ENCODE measurements at places on chromosomes 13 and 19.

- peak; percentile 60 for DNase-seq
Measured at GRCh38 chr19:34220472-34221063, 33.8 kb upstream of the GARRE1 start.

- peak; percentile 45 for DNase-seq
Measured at GRCh38 chr13:73984949-73985691, 149.1 kb downstream of the KLF12 start.

GRCh38 chr19:54345938-54346386 is 7.0 kb upstream of the LILRA4 start:
- DNase-seq: no peak

GRCh38 chr13:104625201-104625600 is 1559.0 kb upstream of the SLC10A2 start:
- no peak for DNase-seq

DNA sequence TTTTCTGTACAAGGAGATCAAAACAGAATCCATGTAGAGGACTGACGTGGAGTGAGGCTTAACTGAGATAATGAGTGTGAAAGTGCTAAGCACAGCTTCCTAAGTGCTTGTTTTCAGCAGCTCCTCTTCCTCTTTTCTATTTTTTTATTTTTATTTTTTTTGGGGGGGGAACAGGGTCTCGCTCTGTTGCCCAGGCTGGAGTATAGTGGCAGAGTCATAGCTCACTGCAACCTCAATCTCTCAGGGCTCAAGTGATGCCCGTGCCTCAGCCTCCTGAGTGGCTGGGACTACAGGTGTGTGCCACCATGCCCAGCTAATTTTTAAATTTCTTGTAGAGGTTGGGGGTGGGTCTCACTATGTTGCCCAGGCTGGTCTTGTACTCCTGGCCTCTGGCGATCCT is 5.6 kb upstream of the FOSB start:
- no peak for DNase-seq

GRCh38 chr19:3782903-3783302 is 3.3 kb downstream of the MATK start:
- DNase-seq: no peak

DNA sequence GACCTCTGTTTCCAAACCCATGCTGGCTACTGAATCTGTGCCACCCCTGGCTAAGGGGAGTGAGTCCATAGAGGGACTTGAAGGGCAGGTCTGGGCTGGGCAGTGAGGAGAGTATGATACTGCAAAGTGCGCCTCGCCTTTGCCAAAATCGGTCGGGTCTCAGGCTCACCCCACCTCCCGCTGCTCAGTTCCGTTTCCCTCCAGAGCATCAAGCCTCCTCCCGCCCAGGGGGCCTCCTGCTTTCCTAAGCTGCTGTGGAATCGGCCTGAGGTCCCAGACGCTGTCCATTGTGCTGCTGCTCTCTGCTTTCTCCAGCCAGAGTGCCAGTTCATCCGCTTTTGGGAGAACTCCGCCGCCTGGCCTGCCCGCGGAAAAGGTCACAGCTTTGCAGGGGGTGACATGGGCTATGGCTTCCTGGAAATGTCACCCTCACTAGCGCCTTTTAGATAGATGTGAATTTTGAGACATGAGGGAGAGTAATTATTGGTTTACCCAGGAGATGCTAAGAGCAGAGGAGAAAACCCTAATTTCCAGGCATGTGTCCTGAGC is 1418.4 kb downstream of the UQCRFS1 start:
- no peak for DNase-seq

- no peak for DNase-seq
Measured at GRCh38 chr19:9808855-9809824, 9.7 kb downstream of the FBXL12 start.

GRCh38 chr13:103349211-103349980 is 283.2 kb upstream of the SLC10A2 start:
- no peak for DNase-seq

DNA sequence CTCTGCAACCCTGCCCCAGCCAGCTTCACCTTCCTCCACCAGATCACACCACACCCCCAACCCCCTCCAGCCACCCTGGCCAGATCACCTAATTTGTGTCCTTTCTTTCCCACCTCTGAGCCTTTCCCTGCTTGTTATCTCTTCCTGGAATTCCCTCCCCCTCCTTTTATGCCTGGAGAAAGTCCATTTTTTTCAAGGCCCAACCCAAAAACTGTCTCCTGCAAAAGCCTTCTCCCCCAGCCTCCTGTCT is 5.3 kb upstream of the TLE2 start:
- DNase-seq: no peak

DNA sequence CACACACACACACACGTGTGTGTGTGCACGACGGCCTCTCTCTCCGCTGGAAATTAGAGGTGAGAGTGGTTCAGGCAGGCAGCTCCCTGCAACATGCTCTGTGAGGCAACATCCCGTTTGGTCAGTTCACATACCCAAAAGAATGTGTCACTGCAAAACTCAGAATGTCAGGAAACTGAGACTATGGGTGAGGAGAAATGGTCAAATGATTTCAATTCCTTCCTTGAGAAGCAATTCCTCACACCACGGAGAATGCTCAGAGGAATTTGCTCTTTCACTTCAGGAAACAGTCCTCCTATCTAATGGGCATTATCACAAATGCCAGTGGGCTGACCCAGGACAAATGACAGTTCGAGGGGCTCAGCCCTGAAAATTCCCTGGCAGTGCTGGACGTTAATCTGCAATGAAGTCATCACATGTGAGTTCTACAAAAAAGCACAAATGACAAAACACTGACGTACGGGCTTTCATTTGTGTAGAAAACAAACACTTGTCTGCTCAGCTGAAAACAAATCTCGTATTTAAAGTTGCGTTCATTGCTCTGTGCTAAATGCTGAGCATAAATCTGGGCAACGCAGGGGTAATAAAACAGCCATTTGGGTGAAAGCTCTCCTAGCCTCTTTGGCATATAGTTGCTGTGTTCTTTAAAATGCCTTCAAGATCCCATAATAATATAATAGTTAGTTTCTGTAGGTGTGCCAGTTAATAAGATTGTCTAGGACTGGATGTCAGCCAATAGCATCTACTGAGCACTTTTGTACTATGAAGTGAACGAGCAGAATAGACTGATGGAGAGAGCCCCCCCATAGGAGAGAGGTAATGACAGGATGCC is 18.6 kb upstream of the LATS2 start:
- no peak for DNase-seq

GRCh38 chr13:80211566-80211965 is 129.4 kb downstream of the SPRY2 start:
- no peak for DNase-seq

DNA sequence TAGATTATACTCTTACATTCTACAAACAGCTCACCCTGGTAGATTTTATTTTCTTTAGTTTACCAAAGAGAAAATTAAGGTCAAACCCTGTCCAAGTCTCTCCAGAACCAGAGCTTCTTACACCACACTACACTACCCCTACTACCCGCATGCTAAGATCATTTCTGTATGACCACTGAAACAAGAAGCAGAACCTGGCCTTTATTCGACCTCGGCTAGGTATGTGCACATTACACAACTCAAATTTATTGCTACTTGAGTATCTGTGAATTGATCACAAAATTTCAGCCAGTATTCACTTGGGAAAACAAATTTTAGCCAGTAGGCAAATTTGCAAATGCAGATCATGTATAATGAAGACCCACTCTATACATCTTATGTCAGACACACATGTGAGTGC is 2437.0 kb downstream of the PCDH9 start:
- DNase-seq: no peak

DNA sequence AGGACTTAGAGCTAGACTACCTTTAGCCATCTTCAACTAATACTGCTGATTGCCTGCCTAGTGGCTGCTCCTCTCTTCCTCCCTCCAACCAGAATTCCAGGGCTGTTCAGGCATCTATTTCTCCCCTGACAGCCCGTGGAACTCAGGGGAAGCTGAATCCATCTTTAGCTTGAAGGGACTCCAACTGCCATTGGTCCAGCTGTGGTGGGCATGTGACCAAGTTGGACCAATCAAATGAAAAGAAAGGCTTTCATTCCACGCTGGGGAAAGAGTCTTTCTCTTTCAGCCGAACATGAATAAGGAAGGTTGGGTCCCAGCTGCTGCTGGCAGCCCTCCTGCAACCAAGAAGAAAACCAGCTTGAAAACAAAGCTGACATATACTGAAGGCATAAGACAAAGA is 168.5 kb upstream of the OBI1 start:
- no peak for DNase-seq

- no peak for DNase-seq
Measured at GRCh38 chr19:52735734-52736133, 890 bp upstream of the ZNF611 start.

DNA sequence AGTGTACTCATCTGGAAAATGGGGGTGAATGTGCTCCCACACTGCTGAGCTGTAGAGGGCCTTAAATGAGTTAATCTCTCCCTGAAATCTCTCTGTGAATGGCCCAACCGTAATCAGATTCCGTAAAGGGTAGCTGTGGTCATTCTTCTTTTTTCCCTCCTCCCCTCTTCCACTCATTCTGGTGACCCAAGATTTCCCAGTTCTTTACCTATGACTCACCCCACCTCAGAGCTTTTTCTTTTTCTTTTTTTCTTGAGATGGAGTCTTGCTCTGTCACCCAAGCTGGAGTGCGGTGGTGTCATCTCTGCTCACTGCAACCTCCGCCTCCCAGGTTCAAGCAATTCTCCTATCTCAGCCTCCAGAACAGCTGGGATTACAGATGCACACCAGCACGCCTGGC is 33.3 kb upstream of the MUC16 start:
- no peak for DNase-seq

- DNase-seq: no peak
Measured at GRCh38 chr19:38252941-38253691, 3.1 kb downstream of the PPP1R14A start.

GRCh38 chr13:111518161-111518792 is 197.8 kb downstream of the TEX29 start:
- no peak for DNase-seq

GRCh38 chr13:113855012-113855921 is 8.6 kb downstream of the GAS6 start:
- no peak for DNase-seq

DNA sequence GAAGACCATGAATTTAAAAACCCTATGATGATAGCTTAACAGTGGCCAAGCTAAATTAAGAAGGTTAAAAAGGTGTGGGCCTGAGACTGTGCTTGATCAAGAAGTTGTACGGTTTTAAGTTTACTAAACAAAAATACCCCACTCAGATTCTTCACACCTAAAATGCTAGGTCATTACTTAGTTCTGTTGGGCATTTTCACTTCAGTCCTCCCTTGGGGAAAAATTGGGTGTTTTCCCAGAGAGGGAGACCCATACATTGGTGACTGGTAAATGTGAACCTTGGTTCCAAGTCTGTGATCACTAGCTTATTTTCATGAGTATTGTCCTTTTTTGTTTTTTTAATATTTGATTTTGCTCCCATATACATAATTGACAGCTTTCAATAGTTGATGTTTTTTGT is 44.4 kb downstream of the MTUS2 start:
- no peak for DNase-seq

GRCh38 chr13:48496271-48497161 is 36.4 kb downstream of the RCBTB2 start:
- no peak for DNase-seq

DNA sequence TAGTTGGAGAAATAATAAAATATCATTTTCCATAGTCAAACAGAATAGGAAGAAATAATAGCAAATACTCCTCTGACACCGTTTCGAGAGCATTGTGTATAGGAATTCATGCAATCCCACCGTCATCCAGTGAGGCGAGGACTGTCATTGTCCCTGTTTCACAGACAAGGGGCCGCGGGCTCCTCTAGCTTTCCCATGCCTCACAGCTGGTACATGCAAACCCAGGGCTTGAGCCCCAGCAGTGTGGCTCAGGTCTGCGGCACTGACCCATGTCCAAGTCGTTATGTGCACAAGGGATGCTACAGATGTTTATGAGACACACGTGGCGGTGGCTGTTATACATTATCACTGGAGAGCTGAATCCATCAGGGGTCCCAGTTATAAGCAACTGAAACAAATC is 18.5 kb upstream of the ATP11A start:
- DNase-seq: no peak

DNA sequence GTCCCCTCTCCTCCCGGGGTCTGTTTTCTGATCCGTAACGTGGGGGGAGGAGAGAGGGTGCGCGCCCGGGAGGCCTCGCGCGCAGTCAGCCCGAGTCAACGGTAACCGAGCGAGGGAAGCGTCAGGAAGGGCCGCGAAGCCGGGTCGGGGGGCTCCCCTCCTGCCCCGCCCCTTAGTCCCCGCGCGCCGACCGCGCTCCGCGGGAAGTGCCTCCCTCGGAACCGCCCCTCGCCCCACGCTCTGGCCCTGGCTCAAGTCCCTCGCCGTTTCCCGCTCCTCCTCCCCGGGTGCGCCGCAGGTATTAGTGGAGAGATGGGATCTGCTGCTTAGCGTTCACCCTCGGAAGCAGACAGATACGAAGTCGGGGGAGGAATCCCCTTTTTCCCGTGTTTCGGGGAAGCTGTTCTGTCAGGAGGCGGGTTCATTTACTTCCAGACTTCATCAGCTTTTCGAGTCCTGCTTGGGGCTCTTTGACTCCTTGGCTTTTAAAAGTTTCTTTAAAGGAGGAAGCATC is 770 bp downstream of the HNRNPM start:
- DNase-seq: peak; percentile 37

DNA sequence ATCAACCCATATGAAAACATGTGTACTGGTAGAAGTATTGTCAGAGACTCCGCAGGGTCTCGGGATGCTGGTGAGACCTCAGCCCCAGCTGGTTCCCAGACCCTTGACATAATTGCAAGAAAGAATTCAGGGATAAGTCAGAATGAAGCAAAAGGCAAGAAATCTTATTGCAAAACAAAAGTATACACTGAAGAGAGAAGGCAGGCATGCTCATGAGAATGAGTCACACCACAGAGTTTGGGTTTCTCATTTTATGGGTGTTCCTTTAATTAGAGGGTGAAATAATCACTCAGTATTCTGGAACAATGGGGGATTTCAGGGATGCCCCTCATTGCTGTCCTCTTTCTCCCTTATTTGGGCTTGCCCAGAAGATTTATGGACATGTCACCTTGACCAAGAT is 1423.8 kb upstream of the MIR17HG start:
- no peak for DNase-seq

DNA sequence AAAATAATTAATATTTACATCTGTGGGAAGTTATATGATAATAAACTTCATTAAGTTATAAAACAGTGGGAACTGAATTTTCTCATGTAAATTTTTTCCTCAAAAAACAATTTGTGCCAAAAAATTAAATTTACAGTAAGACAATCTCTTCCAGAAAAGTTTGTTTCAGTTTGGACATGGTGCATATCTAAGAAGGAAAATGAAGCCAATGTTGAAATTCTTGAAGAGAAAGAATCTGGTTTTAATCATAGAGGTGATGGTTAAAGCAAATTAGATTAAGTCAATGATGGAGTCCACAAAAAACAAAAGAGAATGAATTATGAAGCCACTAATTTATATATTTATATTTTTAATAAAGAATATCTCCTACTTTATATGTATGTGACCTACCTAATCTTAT is 457.2 kb upstream of the SLITRK1 start:
- no peak for DNase-seq

DNA sequence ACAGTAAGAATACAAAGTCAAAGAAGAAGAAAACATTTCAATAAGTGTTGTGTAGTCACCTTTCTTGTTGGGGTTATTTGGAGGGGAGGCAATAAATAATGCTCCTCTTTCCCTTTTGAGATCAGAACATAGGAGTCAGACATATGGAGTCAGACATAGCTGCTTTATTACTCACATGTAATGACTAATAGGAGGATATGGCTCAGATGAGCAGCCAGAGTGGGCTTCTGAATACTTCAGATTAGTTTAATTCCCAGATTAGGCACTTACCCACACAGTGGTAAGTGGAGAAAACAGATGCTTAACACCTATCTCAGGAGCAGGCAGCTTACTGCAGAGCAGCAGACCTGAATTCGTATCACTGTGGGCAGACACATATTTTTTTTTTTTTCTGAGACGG is 31.7 kb upstream of the C1QTNF9B start:
- DNase-seq: no peak

- no peak for DNase-seq
Measured at GRCh38 chr19:17671906-17672305, 16.2 kb downstream of the UNC13A start.

Data from T-helper 9 cell (primary cell).